ENCODE measurements at places on chromosomes 5 and 9. TPM values are rescaled to one million over a fixed set of nuclear protein-coding genes. Genes with fewer than 3 reads are reported as not detected.

GRCh38 chr5:107948377-107948776 is 277.6 kb upstream of the EFNA5 start:
- DNase-seq, result no peak
- H3K4me3 ChIP-seq, result no peak overlapping the region
- no peaks in the 10 kb centered on the region for H3K4me1 ChIP-seq
- H3K27ac ChIP-seq, result no peak overlapping the region

DNA sequence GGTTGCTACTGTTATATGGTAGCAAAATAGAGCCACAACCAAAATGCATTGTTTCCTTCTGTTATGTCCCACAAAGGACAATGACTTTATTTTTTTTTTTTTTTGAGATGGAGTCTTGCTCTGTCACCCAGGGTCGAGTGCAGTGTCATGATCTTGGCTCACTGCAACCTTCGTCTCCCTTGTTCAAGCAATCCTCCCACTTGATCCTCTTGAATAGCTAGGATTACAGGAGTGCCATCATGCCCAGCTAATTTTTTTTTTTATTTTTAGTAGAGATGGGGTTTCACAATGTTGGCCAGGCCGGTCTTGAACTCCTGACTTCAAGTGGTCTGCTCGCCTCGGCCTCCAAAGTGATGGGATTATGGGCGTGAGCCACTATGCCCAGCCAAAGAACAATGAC is 527.7 kb upstream of the SGCD start:
- no peaks in the 10 kb centered on the region for H3K4me1 ChIP-seq
- H3K27me3 ChIP-seq, result no peaks in the 10 kb centered on the region
- no peaks in the 10 kb centered on the region for H3K36me3 ChIP-seq
- no peak overlapping the region for H3K27ac ChIP-seq
- no peak for DNase-seq

DNA sequence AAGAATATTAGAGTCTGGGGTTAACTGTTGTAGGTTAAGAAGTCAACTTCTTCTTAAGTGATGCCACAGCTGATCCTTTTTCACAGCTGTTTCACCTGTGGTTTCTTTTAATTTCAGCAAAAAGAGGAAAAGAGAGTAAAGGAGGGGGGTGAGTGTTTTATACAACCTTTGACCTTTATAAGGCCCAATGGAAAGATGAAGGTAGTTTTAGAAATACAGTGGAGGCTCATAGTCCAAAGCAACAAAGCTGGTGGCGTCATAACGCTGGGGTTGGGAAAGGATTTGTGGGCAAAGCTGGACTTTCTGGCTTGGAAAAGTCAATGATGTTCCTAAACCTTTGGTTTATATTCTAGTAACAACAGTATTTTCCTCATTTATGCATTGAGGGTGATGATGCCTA is 49.5 kb downstream of the RCL1 start:
- H3K27ac ChIP-seq, result no peak overlapping the region
- H3K4me3 ChIP-seq, result no peak overlapping the region
- H3K36me3 ChIP-seq, result peaks cover 2% of the 10 kb centered on the region
- no peak for DNase-seq
- no peaks in the 10 kb centered on the region for H3K4me1 ChIP-seq
- H3K27me3 ChIP-seq, result no peaks in the 10 kb centered on the region

GRCh38 chr5:160181965-160182622 is 47.2 kb upstream of the FABP6 start:
- H3K27me3 ChIP-seq, result no peaks in the 10 kb centered on the region
- no peak for DNase-seq
- H3K27ac ChIP-seq, result no peak overlapping the region
- no peaks in the 10 kb centered on the region for H3K4me1 ChIP-seq
- H3K4me3 ChIP-seq, result no peak overlapping the region
- H3K36me3 ChIP-seq, result no peaks in the 10 kb centered on the region

- H3K4me1 ChIP-seq, result peaks cover 16% of the 10 kb centered on the region
- H3K36me3 ChIP-seq, result no peaks in the 10 kb centered on the region
- no peak overlapping the region for H3K27ac ChIP-seq
- peak; percentile 47 for DNase-seq
- peaks cover under 1% of the 10 kb centered on the region for H3K27me3 ChIP-seq
These were observed 30.0 kb upstream of the TRIO start for GRCh38 chr5:14112998-14113652.

- peak overlapping the region; percentile 27 for H3K27ac ChIP-seq
- H3K4me3 ChIP-seq, result no peak overlapping the region
- peaks cover 44% of the 10 kb centered on the region for H3K4me1 ChIP-seq
- no peak for DNase-seq
These were observed 9.8 kb upstream of the IRF1 start for GRCh38 chr5:132500244-132500930.

- H3K27me3 ChIP-seq, result peaks cover 2% of the 10 kb centered on the region
- no peak overlapping the region for H3K27ac ChIP-seq
- DNase-seq, result peak; percentile 62
- peaks cover 3% of the 10 kb centered on the region for H3K4me1 ChIP-seq
- no peaks in the 10 kb centered on the region for H3K36me3 ChIP-seq
These were observed 57.9 kb downstream of the TGFBR1 start for GRCh38 chr9:99162759-99163364.

DNA sequence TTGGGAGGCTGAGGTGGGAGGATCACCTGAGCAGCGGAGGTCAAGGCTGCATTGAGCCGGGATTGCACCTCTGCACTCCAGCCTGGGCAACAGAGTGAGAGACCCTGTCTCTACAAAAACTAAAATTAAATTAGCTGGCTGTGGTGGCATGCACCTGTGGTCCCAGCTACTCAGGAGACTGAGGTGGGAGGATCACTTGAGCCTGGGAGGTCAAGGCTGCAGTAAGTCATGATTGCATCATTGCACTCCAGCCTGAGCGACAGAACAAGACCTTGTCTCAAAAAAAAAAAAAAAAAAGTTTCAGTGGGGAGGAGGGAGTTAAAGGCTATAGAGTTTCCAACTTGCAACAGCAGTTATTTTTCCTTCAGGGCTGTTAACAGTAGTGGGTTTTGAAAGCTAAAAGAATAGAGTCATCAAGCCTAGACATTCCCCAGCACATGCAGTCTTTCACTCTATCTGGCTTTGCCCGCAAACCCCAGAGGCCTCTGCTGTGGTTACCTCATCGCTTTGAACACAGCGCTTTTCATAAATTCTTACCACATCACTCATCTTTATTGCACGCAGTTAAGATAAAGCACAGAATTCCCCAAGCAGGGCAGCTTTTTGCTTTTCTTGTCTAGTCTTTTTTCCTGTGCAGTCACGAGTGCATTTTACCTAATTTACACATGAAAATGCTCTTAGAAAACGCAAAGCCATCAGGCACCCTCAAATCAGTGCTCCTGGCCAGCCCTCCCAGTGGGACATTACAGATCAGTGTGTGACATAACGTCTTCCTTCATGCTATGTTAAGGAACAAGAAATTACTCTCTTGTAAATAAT is 8.7 kb upstream of the SLC2A8 start:
- H3K36me3 ChIP-seq, result no peaks in the 10 kb centered on the region
- no peak overlapping the region for H3K27ac ChIP-seq
- no peak for DNase-seq
- peaks cover 2% of the 10 kb centered on the region for H3K27me3 ChIP-seq

- H3K27me3 ChIP-seq, result no peaks in the 10 kb centered on the region
- DNase-seq, result no peak
- H3K4me3 ChIP-seq, result no peak overlapping the region
- peaks cover 16% of the 10 kb centered on the region for H3K36me3 ChIP-seq
These were observed 31.9 kb upstream of the C5orf24 start for GRCh38 chr5:134813827-134814226.

BDP1 gene
- polyA plus RNA-seq, result 4.5 TPM

LURAP1L gene
- 1.5 TPM for polyA plus RNA-seq

ORM2 gene
- not detected for polyA plus RNA-seq

SURF2 gene
- 14.2 TPM for polyA plus RNA-seq

ERCC6L2 gene
- polyA plus RNA-seq, result 5.3 TPM

IRGM gene
- polyA plus RNA-seq, result not detected

Measured in endothelial cell of umbilical vein (primary cell).